Panc1 (cell line): ENCODE measurements at places on chromosomes 2 and 18. TPM values are rescaled to one million over a fixed set of nuclear protein-coding genes. Genes with fewer than 3 reads are reported as not detected.
A peak's percentile ranks its signal among the peaks of the same experiment; 100 is the strongest.

The CCDC138 gene
- 10.1 TPM for total RNA-seq

The BCS1L gene
- total RNA-seq = 42.0 TPM

- DNase-seq = no peak
Observed at GRCh38 chr2:19532547-19533196, 174.2 kb upstream of the OSR1 start.

DNA sequence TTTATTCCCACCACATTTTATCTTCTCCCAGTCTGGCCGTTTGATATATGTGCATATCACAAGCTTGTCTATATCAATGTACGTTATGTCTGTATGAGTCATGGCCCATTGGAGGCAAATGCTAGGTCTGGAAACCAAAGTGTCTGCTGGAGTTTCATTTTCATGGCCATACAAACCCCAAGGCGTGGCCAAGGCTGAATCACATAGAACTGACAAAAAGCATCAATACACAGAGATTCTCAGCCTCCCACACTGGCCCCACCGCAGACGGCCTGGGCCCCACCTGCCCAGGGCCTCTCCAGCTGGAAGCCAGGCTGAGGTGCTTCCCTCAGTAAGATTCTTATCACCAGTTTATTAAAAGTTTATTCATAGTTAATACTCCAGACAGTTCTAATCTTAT is 40.5 kb upstream of the SALL3 start:
- DNase-seq = no peak

GRCh38 chr2:162424816-162425215 is 80.9 kb downstream of the GCA start:
- DNase-seq = no peak

GRCh38 chr2:23690421-23691105 is 236.4 kb downstream of the ATAD2B start:
- no peak for DNase-seq

The LOXL3 gene
- 1.0 TPM for total RNA-seq

The RAD51AP2 gene
- total RNA-seq = not detected

The CYS1 gene
- total RNA-seq = 20.4 TPM

DNA sequence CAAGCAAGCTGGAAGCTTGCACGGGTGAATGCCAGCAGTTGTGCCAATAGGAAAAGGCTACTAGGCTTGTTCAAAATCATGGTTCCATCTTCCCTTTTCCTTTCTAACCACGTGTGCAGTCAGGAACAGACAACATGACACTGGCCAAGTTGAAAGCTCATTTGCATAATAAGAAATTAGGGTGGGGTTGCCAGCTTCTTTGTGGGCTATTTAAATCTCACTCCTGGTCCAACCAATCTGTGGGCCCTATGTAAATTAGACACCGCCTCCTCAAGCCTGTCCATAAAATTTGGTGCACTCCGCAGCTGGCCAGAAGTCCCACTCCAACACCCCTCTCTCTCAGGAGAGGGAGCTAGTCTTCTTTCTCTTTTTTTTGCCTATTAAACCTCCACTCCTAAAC is 1948.4 kb upstream of the PIK3C3 start:
- no peak for DNase-seq

The PCARE gene
- not detected for total RNA-seq

- DNase-seq = peak; percentile 57
Observed at GRCh38 chr2:203650860-203651613, 55.4 kb upstream of the CD28 start.

GRCh38 chr2:143558665-143559064 is 429.4 kb downstream of the ARHGAP15 start:
- DNase-seq = no peak

The RIT2 gene
- not detected for total RNA-seq

The ADAM17 gene
- 50.0 TPM for total RNA-seq

DNA sequence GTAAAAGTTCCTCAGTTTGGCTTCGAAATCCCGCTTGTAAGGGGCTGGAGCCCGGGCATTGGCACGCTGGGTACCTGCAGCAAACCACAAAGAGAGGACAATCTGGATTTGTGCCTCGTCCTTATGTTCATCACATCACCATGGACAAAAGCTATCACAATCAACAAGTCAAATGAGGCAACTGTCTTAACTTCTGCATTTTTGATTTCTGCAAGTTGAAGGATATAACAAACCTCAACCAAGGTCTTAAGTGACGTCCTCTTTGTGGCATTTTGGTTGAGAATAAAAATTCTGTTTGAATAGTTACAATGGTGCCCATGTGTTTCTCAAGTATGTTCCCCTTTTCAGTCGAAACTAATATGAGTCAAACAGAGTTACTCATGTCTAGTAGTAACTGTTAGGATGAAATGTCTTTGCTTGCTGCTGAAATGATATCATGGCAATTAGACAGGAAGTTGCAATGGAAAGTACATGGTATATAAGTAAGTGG is 70.8 kb upstream of the STK17B start:
- DNase-seq = no peak

- DNase-seq = no peak
Observed at GRCh38 chr2:68426848-68427579, 40.1 kb downstream of the FBXO48 start.

- no peak for DNase-seq
Observed at GRCh38 chr2:16150456-16151280, 210.3 kb downstream of the MYCN start.

- no peak for DNase-seq
Observed at GRCh38 chr2:241315879-241316631, at the start of gene SEPTIN2. Gene SEPTIN2, plus strand, starts transcription at chr2:241315925. Its CDS starts 8,308 bp downstream, at chr2:241324233.

DNA sequence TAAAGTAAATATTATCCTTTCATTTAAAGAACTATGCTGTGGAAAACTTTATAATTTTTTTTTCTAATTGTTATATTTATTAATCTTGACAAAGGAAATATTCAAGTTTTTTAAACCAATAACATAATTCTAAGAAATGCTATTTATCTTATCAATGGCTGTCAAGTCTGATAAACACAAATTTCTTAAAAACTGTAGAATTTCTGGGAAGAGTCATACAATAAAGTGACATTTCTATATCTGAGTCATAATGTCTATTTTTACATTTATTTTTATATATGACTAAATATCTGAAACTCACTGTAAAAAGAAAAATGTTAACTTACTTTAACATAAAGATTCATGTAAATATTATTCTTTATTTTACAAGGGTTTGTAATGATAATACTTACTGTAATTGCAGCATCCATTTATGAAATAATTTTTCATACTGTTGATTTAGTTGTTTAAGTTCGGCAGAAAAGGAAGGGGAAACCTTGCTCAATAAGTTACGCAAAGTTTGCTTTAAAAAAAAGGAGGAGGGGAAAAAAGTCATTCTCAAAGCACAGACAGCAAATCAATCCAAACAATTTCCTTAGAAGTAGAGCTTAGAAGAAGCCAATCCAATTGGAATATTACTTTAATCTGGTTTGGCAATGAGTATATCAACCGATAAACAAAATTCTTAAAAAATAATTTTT is 32.4 kb downstream of the ORC2 start:
- no peak for DNase-seq

- DNase-seq = no peak
Observed at GRCh38 chr2:103123516-103123915, 361.7 kb downstream of the TMEM182 start.

DNA sequence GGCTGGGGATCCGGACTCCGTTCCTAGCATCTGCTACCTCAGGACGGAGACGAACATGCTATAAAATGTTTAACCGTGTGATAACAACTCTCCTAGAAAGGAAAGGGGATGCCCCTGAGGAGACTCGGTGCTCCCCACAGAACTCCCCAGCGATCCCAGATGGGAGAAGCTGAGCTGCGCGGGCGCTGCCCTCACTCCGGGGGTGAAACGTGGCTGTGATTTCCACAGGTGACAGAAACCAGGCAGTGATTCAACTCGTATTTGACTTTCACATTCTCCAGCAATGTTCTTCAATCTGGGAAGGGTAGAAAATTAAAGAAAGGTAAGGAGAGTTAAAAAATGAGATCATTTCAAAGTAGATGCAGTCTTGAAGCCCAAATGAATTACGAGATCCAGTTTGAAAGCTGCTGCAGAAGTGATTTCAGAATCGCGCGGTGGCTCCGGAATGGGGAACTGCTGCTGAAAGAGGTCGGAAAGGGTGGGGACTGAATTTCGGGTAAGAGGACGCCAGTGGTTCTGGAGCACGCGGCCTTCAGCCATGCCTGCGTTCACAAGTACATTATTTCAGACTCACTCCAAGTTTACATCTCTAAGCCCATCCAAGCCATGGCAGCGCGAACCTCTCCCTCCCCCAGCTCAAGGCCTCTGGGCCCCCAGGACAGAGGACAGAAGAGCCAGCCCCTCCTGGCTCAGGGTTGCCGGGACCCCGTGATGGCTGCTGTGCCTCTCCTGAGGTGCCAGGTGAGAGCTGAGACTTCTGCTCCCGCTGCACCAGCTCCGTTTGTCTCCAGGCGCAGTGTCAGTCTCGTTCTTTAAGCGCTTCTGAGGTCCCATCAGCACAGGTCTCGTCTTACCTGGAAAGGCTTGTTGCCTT is 39.5 kb downstream of the ADNP2 start:
- DNase-seq = no peak

- no peak for DNase-seq
Observed at GRCh38 chr2:231597627-231598026, 5.0 kb downstream of the TEX44 start.

GRCh38 chr18:55610506-55610905 is 22.5 kb upstream of the TCF4 start:
- no peak for DNase-seq

DNA sequence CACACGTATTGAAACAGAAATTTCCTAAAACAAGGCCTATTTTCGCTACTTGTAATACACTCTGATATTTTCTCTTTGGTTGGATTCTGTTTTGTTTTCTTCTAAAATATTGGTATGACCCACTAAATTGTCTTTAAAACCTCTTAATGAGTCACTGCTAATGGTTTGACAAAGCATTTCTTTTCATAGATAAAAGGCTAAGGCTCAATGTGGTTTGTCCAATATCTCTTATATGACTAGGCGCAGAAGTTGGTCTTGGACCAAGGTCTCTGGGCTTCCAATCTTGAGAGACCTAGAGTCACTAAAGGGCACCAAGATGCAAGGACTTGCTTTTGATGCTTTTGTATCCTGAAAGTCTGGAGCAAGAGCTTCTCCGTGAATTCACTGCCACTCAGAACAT is 498.2 kb upstream of the TCF4 start:
- DNase-seq = no peak

The CDH2 gene
- 42.3 TPM for total RNA-seq

The LRRTM4 gene
- total RNA-seq = 0.23 TPM

GRCh38 chr2:131040661-131041401 is 52.4 kb downstream of the FAM168B start:
- DNase-seq = no peak

- peak; percentile 43 for DNase-seq
Observed at GRCh38 chr18:28834889-28835288, 658.0 kb upstream of the CDH2 start.

The SEMA4F gene
- total RNA-seq = 13.3 TPM

GRCh38 chr2:118186110-118186857 is 98.0 kb downstream of the INSIG2 start:
- peak; percentile 41 for DNase-seq

The FSHR gene
- total RNA-seq = not detected

- no peak for DNase-seq
Observed at GRCh38 chr2:160478660-160479059, 14.9 kb downstream of the RBMS1 start.

- no peak for DNase-seq
Observed at GRCh38 chr2:231387904-231388724, 7.4 kb upstream of the B3GNT7 start.

DNA sequence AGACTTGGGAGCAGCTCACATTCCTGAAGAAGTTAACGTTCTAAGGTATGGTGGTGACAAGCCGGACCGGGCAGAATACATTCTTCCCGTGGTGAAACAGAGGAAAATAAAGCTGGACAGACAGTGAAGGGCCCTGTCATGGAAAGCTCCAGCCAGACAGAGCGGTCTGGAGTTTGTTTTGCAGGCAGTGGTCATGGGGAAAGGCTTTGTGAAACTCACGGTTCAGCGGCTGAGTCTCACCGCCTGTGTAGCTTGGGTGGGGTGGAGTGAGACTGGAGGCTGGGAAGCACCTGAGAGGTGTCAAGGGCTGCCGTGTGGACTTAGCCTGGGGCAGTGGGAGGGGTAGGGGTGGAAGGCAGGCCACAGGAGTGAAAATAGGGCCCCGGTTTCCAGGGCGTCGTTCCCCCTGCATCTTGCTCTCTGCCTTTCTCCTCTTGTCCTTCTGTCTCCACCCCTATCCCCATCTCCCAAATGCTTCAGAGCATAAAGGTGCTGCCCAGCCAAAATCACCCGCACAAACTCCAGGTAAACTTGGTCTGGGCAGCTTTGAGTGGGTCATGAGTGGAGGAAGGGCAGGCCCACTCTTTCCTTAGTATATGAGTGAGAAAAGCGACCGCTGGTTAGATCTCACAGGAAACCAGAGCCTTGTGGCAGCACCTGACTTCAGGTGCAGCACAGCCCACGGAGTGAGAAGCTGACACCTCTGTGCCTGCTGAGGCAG is 11.4 kb upstream of the SLC20A1 start:
- DNase-seq = no peak

The DTNA gene
- total RNA-seq = 0.77 TPM

- no peak for DNase-seq
Observed at GRCh38 chr2:188813857-188814256, 160.3 kb upstream of the COL3A1 start.

GRCh38 chr18:3624935-3625741 is 175.2 kb downstream of the TGIF1 start:
- DNase-seq = no peak

The TCF23 gene
- total RNA-seq = 0.03 TPM

- DNase-seq = no peak
Observed at GRCh38 chr2:108460345-108461037, 11.5 kb downstream of the GCC2 start.

GRCh38 chr18:77020561-77020960 is 112.0 kb downstream of the MBP start:
- DNase-seq = no peak

The TMEM198 gene
- 2.3 TPM for total RNA-seq

- DNase-seq = no peak
Observed at GRCh38 chr2:99181624-99182000, 628 bp downstream of the MRPL30 start.

DNA sequence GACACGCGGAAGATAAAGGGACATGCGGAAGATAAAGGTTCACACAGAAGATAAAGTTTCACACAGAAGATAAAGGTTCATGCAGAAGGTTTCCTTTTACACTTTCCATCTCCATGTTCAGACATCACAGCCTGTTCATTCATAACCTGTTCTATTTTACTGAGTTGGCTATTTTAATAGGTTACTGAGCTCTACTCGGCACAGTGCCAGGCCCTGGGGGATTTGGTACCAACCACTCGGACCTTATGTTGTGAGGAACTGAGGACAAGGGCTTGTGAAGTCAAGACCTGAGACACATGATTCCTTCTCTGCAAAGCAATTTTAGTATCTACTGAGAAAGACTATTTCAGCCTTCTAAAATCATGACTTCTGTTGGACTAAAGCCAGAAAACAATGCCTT is 75.0 kb upstream of the ALKAL2 start:
- no peak for DNase-seq

The CPLX4 gene
- not detected for total RNA-seq

The RAB3GAP1 gene
- total RNA-seq = 38.6 TPM

The IL1A gene
- total RNA-seq = not detected

GRCh38 chr2:204643326-204643725 is 98.1 kb downstream of the PARD3B start:
- DNase-seq = no peak

DNA sequence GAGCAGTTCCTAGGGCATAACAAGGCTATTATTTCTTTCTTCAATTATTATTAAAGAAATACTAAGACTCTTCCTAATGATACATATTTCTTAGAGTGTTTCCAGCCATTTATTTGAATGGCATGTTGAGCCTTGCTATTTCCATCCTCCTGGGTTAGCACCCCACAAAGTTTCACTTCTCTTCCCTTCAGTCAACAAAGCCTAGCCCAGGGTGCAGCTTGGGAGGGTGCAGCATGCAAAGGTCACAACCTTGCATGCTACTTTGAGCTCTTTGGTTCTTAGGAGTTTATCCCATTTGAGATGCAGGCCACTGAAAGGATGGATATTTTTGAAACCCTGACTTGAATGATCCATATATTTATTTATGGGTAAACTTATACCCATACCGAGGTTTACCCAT is 454.4 kb upstream of the MEIS1 start:
- no peak for DNase-seq
